ENCODE measurements at places on chromosomes 7 and 10. TPM values are rescaled to one million over a fixed set of nuclear protein-coding genes. Genes with fewer than 3 reads are reported as not detected.

The C7orf25 gene
- 9.5 TPM for total RNA-seq

- DNase-seq, result no peak
Observed at GRCh38 chr7:8255680-8256655, 6.0 kb downstream of the ICA1 start.

- DNase-seq, result no peak
Observed at GRCh38 chr10:31064348-31064747, 32.7 kb upstream of the ZNF438 start.

- DNase-seq, result no peak
Observed at GRCh38 chr7:81627536-81628287, 142.1 kb downstream of the HGF start.

DNA sequence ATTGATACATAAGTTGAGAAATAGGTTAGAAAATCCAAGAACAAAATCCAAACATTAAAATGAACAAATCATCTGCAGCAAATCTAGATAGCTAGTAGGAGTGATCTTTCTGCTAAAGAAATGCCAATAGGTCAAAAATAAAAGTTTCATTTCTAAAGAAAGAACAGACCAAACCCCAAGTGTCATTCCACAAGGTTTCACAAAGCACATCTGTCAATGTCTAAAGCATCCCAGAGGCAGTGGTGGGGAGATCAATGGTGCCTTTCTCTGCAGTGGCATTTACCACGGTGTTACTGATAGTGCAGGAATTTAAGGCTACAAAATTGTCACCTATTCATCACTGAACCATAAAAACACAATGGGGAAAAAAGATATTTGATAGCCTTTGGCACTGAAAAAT lies 147.9 kb downstream of the PARD3 start:
- no peak for DNase-seq

- no peak for DNase-seq
Observed at GRCh38 chr7:128804484-128804883, 12.7 kb downstream of the CCDC136 start.

GRCh38 chr7:32241636-32242035 lies 171.4 kb upstream of the PDE1C start:
- DNase-seq, result no peak

DNA sequence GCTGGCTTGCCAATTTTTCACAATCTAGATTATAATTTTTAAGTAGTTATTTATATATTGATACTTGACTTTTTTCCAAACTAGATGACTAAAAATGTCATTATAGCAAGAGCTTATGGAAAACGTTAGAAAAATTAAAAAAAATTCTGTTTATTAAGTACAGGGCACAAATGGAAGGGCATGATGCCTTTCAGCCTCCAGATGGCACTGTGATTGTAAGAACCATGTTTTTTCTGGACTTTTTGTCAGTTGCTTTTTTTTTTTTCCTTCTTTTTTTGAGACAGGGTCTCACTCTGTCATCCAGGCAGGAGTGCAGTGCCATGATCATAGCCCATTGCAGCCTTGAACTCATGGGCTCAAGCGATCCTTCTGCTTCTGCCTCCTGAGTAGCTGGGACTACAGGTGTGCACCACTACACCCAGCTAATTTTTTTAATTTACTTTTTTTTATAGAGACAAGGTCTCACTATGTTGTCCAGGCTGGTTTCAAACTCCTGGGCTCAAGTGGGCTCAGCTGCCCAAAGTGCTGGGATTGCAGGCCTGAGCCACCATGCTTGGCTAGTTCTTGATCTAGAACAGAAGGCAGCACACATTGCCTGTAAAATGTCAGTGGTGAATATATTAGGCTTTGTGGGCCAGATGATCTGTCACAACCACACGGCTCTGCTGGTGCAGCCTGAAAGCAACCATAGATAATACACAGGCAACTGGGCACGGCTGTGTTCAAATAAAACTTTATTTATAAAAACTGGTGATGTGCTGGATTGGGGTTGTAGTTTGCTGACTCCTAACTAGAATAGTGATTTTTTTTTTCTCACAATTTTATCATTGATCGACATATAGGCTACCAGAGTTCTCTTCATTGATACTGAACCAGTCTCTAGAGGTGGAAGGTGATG lies 27.4 kb downstream of the UCMA start:
- DNase-seq, result peak; percentile 36

Data from glomerular endothelial cell (primary cell).